ENCODE measurements at places on chromosomes 4 and X.

GRCh38 chrX:69109706-69110105, 55.5 kb downstream of the PJA1 start:
- DNase-seq = no peak

GRCh38 chr4:7932287-7932686, 7.4 kb downstream of the AFAP1 start:
- DNase-seq = no peak

DNA sequence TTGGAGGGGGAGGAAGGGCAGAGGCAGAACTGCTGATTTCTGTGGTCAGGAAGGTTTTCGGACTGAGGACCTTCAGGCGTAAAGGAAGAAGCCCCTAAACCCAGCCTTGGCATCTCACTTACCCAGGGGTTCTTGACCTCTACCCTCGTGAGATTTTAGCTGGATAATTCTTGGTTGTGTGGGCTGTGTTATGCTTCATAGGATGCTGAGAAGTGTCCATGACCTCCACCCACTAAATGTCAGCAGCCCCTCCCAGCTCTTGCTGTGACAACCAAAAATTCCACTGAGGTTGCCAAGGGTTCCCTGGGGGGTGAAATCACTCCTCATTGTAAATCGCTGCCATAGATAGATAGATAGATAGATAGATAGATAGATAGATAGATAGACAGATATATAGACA, 5.8 kb upstream of the CRLF2 start:
- DNase-seq = no peak

GRCh38 chr4:16411501-16412085, 185.3 kb upstream of the TAPT1 start:
- no peak for DNase-seq

- DNase-seq = no peak
Measured at GRCh38 chr4:154471526-154472331, 19.9 kb downstream of the DCHS2 start.

GRCh38 chr4:110075083-110075738, 123.2 kb downstream of the ELOVL6 start:
- no peak for DNase-seq

DNA sequence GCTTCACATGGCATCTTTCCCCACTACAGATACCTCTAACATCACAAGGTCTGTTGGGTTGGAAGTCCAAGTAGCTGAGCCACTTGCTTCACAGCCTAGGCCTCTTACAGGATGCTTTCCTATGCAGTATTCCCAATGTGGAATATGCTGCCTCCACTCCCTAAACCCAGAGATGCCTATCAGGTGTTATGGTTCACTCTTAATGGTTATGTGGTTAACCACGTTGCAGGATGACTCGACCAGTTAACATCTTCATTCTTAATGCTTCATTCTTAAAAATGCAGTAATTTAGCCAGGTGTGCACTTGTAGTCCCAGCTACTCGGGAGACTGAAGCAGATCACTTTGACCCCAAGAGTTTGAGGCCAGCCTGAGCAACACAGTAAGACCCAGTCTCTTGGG, 24.2 kb downstream of the HAUS3 start:
- DNase-seq = no peak

- DNase-seq = no peak
Measured at GRCh38 chr4:76061982-76062381, 12.5 kb upstream of the ART3 start.

- no peak for DNase-seq
Measured at GRCh38 chr4:115515772-115516171, 402.4 kb upstream of the NDST4 start.

- DNase-seq = no peak
Measured at GRCh38 chr4:147096667-147097604, 151.3 kb upstream of the TTC29 start.

DNA sequence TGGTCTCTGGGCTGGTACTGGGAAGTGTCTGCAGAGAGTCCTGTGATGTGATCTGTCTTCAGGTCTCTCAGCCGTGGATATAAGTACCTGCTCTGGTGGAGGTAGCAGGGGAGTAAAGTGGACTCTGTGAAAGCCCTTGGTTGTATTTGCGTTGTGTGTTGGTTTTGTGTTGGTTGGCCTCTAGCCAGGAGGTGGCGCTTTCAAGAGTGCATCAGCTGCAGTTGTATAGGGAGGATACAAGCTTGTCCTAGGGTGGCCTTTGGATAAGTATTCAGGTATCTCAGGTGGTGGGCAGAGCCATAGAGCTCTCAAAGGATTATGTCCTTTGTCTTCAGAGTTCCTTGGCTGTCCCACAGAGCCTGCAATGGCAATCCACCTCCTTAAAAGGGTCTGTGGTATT, 111.6 kb downstream of the MAGEB17 start:
- peak; percentile 17 for DNase-seq

- DNase-seq = no peak
Measured at GRCh38 chrX:109997786-109998452, 5.0 kb upstream of the TMEM164 start.

DNA sequence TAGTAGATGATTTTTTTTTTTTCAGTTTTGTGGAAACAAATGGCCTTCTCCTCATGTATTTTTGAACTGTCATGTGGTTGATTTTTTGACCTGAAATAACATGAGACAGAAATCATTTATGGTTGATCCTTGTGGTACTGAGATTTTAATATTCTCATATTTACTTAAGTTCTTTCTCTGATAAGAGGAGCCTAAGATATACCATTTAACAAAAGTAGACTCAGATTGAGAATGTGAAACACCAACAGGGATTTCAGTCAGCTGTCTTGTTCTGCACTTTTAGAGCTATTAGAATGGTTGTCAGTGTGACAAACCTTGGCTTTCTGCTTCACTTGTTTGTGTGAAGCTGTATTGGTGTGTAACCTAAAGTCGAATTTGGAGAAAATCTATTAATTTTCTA, 575.7 kb downstream of the SPOCK3 start:
- DNase-seq = no peak

- no peak for DNase-seq
Measured at GRCh38 chr4:6126971-6127745, 73.2 kb downstream of the JAKMIP1 start.

- DNase-seq = no peak
Measured at GRCh38 chrX:148854306-148854705, 353.9 kb downstream of the AFF2 start.

DNA sequence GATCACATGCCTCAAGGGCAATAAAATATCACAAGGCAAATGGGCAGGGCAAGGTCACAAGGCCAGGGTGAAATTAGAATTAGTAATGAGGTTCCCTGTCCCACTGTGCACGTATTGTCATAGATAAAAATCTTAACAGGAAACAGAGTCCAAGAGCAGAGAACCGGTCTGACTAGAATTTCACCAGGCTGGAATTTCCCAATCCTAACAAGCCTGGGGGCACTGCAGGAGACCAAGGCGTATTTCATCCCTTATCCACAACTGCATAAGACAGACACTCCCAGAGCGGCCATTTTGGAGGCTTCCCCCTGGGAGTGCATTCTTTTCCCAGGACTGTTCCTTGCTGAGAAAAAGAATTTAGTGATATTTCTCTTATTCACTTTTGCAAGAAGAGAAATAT, 25.9 kb upstream of the PRDM5 start:
- no peak for DNase-seq

- DNase-seq = no peak
Measured at GRCh38 chr4:24924309-24924781, 11.5 kb upstream of the CCDC149 start.

All from WERI-Rb-1 (cell line).